Pons (tissue), 1 donor: ENCODE measurements at places on chromosomes 13 and 19.
A peak's percentile ranks its signal among the peaks of the same experiment; 100 is the strongest.

- DNase-seq: no peak
Measured at GRCh38 chr13:33199289-33199850, 86.2 kb downstream of the STARD13 start.

- DNase-seq: no peak
Measured at GRCh38 chr19:54133957-54134590, 3.5 kb upstream of the CNOT3 start.

DNA sequence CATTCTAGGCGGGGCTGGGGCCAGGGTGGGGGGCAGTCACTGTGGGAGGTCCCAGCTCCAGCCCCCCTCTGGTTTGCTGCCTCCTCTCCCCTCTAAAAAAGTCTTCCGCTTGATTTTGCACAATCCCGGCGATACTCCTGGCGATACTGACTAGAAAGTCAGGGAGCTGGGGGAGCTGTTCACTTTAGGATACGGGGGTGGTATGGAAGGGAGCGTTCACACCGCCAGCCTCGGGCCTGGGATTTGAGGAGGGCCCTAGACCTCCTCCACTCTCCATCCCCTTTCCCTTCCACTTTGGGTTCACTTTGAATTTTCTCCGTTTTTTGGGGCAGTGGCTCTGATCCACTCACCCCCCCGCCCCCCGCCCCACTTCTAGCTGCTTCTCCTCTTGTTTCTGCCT, 35.0 kb downstream of the KEAP1 start:
- no peak for DNase-seq

- DNase-seq: no peak
Measured at GRCh38 chr13:112194579-112194978, 127.6 kb downstream of the SOX1 start.

- DNase-seq: peak; percentile 34
Measured at GRCh38 chr13:75195495-75196146, 286.3 kb downstream of the TBC1D4 start.

- DNase-seq: no peak
Measured at GRCh38 chr13:64855506-64855905, 2374.6 kb downstream of the PCDH9 start.

DNA sequence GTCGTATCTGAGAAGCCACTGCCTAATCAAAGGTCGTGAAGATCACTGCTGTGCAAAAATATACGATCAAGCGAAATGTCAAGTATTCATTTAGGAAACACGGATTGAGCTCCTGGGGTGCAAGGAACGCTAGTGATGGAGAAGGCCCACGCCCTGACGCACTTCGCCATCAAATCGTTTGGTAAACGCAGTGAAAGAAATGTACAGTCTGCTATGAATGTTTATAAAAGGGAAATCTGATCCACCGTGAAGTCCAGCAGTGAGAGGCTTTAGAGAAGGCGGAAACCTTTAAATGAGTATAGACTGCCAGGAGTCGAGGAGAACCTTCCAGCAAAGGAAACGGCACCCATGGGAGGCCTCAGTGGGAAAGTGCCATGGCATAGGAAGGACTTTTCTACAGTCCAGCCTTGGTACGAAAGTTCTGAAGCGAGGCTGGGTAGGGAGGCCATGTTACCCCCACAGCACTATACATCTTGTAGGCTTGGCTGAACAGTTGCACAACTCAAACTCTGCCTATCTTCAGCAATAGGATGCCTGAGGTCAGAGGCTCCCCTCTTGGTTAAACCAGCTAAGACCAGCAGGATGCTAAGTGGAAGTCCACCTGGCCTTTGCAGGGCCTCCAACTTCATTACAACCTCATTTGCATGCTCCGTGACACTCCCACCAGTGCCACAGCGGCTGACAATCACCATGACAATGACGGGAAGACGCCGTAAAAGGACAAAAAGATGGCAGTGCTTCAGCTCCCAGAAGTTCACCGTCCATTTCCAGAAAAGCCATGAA, 20.4 kb downstream of the PCID2 start:
- no peak for DNase-seq

- DNase-seq: no peak
Measured at GRCh38 chr13:88617176-88617575, 946.0 kb downstream of the SLITRK5 start.
